ENCODE measurements at places on chromosomes 5 and 9. TPM values are rescaled to one million over a fixed set of nuclear protein-coding genes. Genes with fewer than 3 reads are reported as not detected.

GRCh38 chr9:91208837-91209236, 152.9 kb downstream of the AUH start:
- no peaks in the 10 kb centered on the region for H3K27me3 ChIP-seq
- peaks cover 38% of the 10 kb centered on the region for H3K4me1 ChIP-seq
- peaks cover 14% of the 10 kb centered on the region for H3K36me3 ChIP-seq

DNA sequence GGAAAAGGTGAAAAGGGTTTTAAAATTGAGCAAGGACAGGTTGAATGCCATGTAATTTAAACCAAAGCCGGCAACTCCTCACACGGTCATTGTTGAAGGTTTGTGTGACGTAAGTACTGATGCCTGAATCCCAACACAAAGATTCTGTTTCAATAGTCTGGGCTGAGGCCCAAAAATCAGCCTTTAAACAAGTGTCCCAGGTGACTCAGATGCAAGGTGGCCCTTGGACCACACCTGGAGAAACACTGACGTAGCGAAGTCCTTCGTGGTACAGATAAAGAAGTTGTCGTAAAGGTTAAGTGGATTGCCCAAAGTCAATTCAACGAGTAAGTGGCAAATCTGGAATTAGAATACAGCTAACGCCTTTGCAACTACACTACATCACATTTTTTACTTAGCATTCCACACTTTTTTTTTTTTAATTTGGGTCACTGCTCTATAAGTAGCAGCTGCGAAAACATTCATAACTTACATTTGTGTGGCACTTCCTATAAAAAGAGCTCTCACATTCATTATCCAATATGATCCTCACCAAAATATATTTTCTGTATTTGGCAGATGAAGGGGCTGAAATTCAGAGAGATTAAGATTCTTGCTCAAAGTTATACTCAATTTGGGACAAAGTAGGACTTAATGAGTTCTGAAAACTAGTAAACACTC, 111.3 kb downstream of the LPAR1 start:
- DNase-seq: no peak
- no peaks in the 10 kb centered on the region for H3K27me3 ChIP-seq
- H3K27ac ChIP-seq: no peak overlapping the region

Gene DMXL1
- total RNA-seq: 29.0 TPM

Gene ZFP2
- total RNA-seq: 1.8 TPM

DNA sequence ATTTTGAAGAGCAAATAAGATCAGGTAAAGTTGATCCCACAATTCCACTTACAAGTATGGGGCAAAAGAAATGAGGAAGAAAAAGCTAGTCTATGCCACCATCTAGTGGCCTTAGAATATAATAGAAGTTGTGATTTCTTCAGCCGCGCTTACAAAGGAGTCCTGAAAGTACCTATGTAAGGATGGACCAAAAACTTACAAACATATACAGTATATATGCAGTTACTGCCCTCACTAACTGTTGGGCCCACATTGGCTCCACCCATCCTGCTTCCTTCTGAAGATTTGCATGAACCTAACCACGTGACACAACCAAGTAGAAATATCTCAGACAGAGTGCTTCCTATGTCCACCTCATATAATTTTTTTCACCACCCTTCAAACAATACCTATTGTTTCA, 11.7 kb upstream of the OR13D1 start:
- H3K27me3 ChIP-seq: peaks cover 7% of the 10 kb centered on the region
- H3K4me1 ChIP-seq: no peaks in the 10 kb centered on the region
- H3K27ac ChIP-seq: no peak overlapping the region

DNA sequence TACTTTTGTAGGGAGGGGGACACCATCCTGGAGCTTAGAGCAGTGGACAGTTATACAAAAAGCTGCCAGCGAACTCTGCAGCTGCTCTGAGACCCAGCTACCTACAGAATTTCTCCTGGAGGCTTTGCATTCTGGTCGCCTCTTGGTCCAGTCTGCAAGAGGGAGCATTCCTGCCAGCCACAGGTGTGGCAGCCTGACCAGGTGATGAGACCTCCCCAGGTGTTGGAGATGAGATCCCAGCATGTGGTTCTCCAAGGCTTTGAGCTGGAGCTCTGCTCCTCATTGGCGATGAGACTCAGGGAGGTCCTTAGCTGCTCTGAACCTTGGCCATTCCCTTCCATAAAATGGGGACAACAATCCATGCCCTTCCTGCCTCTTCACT, 69.3 kb downstream of the RGS3 start:
- H3K27ac ChIP-seq: no peak overlapping the region
- DNase-seq: no peak
- H3K36me3 ChIP-seq: no peaks in the 10 kb centered on the region
- H3K4me3 ChIP-seq: no peak overlapping the region
- no peaks in the 10 kb centered on the region for H3K27me3 ChIP-seq
- H3K4me1 ChIP-seq: peaks cover 8% of the 10 kb centered on the region

- H3K27me3 ChIP-seq: peaks cover 50% of the 10 kb centered on the region
- peaks cover 34% of the 10 kb centered on the region for H3K4me1 ChIP-seq
- no peaks in the 10 kb centered on the region for H3K36me3 ChIP-seq
- DNase-seq: peak; percentile 81
- peak overlapping the region; percentile 90 for H3K4me3 ChIP-seq
Measured at GRCh38 chr9:8857068-8857925, 1057.7 kb upstream of the DMAC1 start.

DNA sequence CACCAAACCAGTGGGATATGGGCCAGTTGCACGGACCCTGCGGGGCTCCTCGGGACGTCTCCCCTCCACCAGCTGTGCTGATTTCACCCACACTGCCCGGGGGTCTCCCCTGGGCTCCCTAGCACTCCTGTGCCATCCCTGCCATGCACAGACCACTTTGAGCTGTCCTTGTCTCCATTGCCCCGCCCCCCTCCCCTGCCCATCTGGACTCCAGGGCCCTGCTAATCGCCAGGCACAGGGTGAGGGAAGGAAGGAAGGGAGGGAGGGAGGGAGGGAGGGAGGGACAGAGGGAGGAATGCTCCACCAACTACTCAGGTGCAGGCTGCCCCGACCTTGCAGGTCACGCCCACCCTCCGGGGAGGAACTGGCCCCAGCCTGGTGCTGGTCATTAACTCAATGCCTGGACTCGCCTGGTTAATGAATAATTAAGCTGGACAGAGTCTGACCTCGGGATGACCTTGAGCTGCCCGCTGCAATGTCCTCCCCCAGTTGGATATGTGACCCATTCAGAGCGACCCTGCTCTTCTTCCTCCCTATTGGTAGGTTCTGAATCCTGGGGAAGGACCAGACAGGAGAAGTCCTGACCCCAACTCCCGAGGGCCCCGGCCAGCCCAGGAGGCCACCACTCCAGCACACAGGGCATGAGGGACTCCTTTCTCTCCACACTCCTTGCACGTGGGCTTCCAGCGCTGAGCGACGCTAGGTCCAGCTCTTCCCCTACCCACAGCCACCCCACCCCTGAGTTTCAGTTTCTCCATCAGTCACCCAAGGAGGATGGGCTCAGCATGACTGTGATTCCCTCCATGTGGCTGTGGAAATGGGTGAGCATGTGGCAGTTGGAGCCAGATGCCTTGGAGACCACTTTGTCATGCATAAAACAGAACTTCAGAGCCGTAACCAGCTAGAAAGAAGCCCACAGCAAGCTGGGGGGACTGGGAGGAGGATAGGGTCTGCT, 62.1 kb downstream of the C9orf50 start:
- peak overlapping the region; percentile 48 for H3K4me3 ChIP-seq
- peaks cover 55% of the 10 kb centered on the region for H3K4me1 ChIP-seq
- no peaks in the 10 kb centered on the region for H3K36me3 ChIP-seq
- no peak for DNase-seq
- H3K27ac ChIP-seq: peak overlapping the region; percentile 87

- no peak overlapping the region for H3K27ac ChIP-seq
- H3K4me3 ChIP-seq: no peak overlapping the region
- H3K27me3 ChIP-seq: peaks cover 11% of the 10 kb centered on the region
- DNase-seq: no peak
- no peaks in the 10 kb centered on the region for H3K4me1 ChIP-seq
Measured at GRCh38 chr9:71830153-71830552, 61.8 kb upstream of the CEMIP2 start.

GRCh38 chr5:150052956-150053712, 33.2 kb downstream of the CSF1R start:
- H3K4me3 ChIP-seq: no peak overlapping the region
- DNase-seq: no peak
- no peak overlapping the region for H3K27ac ChIP-seq
- no peaks in the 10 kb centered on the region for H3K27me3 ChIP-seq

DNA sequence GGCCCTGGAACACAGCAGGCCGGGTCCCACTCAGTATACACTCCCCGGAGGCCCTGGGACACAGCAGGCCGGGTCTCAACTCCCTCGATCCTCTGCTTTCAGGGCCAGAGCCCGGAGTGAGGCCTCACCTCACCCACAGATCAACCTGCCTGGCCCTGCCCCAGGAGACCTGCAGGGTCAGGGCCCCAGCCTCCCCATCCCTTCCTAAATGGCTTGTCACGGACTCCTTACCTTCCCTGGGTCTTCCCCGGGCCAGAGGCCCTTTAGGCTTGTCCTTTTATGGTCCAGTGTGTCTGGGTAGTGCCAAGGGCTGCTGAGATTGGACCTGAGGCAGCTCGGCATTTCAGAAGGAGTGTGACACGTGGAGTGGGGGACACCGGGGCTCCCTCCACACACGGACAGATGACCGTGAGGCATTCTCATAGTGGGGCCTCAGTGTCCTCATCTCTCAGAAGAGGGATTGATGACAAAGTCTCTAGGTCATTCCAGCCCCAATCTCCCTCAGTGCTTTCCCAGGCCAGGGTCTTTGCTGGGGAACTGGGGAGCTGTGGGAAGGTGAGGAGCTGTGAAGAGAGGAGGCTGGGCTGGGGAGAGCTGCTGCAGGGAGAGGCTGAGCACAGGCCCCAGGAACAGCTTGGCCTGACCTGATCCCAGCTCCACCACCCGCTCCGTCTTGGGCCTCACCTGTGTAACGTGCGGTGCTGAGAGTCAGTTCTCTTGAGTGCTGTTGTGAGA, 18.0 kb upstream of the PLEKHG4B start:
- peak; percentile 37 for DNase-seq
- no peaks in the 10 kb centered on the region for H3K36me3 ChIP-seq
- no peak overlapping the region for H3K27ac ChIP-seq
- H3K27me3 ChIP-seq: peaks cover 19% of the 10 kb centered on the region
- H3K4me1 ChIP-seq: peaks cover 13% of the 10 kb centered on the region

Gene WDR38
- not detected for total RNA-seq

Gene ADAMTS13
- 12.9 TPM for total RNA-seq

GRCh38 chr9:127683723-127684122, 23.1 kb upstream of the CFAP157 start:
- H3K36me3 ChIP-seq: peaks cover 20% of the 10 kb centered on the region
- H3K27me3 ChIP-seq: no peaks in the 10 kb centered on the region
- peaks cover 6% of the 10 kb centered on the region for H3K4me1 ChIP-seq
- no peak overlapping the region for H3K27ac ChIP-seq
- DNase-seq: no peak
- H3K4me3 ChIP-seq: no peak overlapping the region

DNA sequence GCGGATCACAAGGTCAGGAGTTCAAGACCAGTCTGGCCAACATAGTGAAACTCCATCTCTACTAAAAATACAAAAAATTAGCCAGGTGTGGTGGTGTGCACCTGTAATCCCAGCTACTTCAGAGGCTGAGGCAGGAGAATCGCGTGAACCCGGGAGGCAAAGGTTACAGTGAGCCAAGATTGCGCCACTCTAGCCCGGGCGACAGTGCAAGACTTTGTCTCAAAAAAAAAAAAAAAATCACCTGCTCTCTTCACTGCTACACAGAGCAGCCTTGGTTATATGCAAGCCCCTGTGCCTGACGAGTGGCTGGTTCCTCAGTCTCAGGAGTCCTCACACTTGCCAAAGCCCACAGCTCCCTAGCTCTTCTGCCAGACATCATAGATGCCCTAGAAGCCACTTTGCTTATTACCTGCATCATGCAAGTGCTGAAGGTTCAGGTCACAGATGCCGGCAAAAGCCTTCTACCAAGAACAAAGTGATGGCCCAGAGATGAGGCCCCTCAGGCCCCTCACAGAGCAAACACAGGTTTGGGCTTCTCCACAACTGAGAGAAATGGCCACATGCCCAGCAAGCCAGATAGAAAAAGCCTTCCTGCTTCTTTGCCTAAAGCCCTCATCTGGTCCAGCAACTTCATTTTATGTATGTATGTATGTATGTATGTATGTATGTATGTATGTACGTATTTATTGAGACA, 176.4 kb downstream of the AUH start:
- no peak overlapping the region for H3K4me3 ChIP-seq
- no peak for DNase-seq
- H3K27me3 ChIP-seq: no peaks in the 10 kb centered on the region
- no peak overlapping the region for H3K27ac ChIP-seq

Gene GPR150
- total RNA-seq: not detected

DNA sequence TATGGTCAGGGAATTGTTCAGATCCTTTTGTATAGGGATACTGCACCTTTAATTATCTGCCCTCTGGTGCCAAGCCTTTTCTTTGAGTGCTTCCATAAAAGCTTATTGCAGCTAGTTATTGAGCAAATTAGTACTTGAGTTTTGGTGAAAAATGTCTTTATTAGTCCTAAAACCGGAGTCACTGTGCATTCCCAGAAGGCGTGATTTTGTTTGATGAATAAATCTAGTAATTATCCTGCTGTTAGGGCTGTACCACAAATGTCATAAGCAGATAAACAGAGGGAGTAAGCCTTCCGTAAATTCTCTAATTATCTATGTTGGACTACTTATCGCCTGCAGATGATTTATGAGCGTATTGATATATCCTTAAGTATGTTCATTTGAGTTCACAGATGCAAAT, 620.7 kb upstream of the ARRDC3 start:
- H3K4me3 ChIP-seq: no peak overlapping the region
- H3K4me1 ChIP-seq: peaks cover 19% of the 10 kb centered on the region
- DNase-seq: no peak
- no peaks in the 10 kb centered on the region for H3K36me3 ChIP-seq
- no peak overlapping the region for H3K27ac ChIP-seq

Gene ADAMTS6
- 3.0 TPM for total RNA-seq

Gene FOXD4L5
- not detected for total RNA-seq

DNA sequence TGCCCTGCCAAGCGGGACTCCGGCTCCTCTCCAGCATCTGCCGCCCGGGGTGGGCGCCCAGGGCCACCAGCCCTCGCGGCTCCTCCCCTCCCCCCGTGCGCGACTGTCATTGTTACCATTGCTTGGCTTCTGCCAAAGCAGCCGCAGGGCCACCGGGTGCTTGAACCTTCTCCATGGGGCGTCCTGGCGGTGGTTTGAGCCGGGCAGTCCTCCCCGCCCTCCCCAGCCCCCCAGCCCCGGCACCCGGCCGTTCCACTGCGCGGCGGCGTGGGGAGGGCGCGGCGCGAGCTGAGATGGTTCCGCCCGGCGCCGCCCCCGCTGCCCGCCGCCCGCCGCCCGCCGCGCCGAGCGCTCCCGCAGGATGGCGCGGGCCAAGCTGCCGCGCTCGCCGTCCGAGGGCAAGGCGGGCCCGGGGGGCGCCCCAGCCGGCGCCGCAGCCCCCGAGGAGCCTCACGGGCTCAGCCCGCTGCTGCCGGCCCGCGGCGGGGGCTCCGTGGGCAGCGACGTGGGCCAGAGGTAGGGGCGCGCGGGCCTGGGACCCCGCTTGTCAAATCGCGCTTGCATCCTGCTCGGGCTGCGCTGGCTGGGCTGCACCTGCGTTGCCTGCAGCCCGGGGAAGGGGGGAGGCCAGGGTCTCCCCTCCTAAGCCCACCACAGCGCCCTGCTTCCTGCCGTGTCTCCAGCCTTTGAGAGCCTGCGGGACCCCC, 34.4 kb downstream of the KCNT1 start:
- no peak overlapping the region for H3K4me3 ChIP-seq
- H3K27ac ChIP-seq: no peak overlapping the region
- no peaks in the 10 kb centered on the region for H3K36me3 ChIP-seq
- no peak for DNase-seq
- peaks cover 45% of the 10 kb centered on the region for H3K27me3 ChIP-seq

GRCh38 chr5:10424124-10424731, 17.5 kb upstream of the ROPN1L start:
- DNase-seq: no peak
- H3K36me3 ChIP-seq: peaks cover 42% of the 10 kb centered on the region
- no peak overlapping the region for H3K4me3 ChIP-seq
- H3K27me3 ChIP-seq: no peaks in the 10 kb centered on the region
